GM04503 (cell line): ENCODE measurements at places on chromosomes 3 and 15.

- no peak for DNase-seq
These were observed 133.3 kb upstream of the CHL1 start for GRCh38 chr3:63095-63765.

- no peak for DNase-seq
These were observed 51.4 kb downstream of the FAM43A start for GRCh38 chr3:194736896-194737600.

GRCh38 chr3:166860217-166860616 lies 519.9 kb downstream of the ZBBX start:
- DNase-seq, result no peak

- DNase-seq, result no peak
These were observed 3.0 kb upstream of the LRRC34 start for GRCh38 chr3:169815590-169816150.

GRCh38 chr3:33722626-33723370 lies 4.7 kb upstream of the CLASP2 start:
- DNase-seq, result no peak

- DNase-seq, result no peak
These were observed 653.6 kb downstream of the NSUN3 start for GRCh38 chr3:94716326-94717018.

GRCh38 chr15:68031404-68031803 lies 22.7 kb upstream of the PIAS1 start:
- DNase-seq, result no peak

DNA sequence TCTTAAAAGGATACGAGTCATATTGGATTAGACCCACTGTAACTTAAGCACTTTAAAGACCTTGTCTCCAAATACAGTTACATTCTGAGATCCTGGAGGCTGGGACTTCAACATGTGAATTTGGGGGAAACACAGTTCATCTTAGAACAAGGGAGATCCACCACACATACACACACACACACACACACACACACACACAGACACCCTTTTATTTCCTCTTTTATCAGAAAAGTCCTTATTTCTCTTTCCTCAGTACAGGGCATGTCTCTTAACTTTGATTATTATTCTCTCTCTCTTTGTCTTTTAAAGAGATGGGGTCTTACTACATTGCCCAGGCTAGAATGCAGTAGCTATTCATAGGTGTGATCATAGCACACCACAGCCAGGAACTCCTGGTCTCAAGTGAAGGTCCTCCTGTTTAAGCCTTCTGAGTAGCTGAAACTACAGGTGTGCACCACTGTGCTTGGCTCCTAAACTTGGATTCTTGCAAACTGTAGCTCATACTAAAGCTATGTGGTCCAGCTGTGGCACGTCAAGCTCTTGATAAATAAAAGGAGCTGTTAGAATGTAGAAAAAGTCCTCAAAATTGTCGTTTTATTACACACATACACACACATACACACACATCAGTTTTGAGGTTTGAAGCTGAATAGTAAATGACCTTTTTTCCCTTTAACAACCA lies 7.4 kb downstream of the GOLM2 start:
- DNase-seq, result no peak

- DNase-seq, result no peak
These were observed 515.9 kb upstream of the DPPA4 start for GRCh38 chr3:109853077-109853731.
